ENCODE measurements at places on chromosomes 7 and 10.

DNA sequence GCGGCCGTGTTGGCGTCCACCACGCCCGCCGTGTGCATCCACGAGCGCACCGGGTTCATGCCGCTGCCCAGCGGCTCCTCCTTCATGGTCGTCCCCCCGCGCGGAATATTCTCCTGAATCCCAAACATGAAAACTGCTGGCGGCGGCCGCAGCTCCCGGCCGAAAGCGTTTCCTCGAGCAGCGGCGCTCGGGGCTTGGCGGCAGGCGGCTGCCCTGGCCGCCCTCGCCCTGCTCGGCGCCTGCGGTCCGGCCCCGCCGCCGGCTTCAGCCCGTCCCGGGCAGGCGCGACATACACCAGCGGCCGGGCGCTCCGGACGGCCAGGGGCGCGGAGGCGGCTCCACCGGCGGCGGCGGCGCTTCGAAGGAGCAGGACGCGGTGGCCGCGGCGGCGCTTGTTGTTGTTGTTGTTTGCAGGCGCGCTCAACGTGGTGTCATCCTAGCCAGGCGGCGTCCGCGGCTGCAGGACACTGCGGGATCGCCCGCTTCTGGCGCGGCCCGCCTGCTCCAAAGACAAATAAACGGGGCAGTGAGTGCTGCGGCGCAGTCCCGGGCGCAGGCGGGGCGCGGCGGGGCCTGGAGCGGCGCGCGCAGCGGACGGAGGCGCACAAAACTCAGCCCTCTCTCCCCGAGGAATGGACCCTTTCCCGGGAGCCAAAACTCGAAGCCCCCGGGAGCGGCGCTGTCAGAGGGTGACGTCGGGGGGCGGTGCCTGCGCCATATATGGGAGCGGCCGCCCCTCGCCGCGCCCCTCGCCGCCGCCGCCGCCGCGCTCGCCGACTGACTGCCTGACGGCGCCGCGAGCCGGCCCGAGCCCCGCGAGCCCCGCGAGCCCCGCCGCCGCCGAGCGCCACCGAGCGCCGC is at the start of gene EBF3:
Gene EBF3 (minus strand): TSS at position 634 of the 861 bp plus-strand sequence. CDS start 506 bp downstream, at position 128.
- DNase-seq, result no peak

- DNase-seq, result no peak
These were observed 63.5 kb upstream of the BTBD16 start for GRCh38 chr10:122207596-122207995.

GRCh38 chr7:20785157-20786048 is 1.3 kb downstream of the SP8 start:
- DNase-seq, result no peak

DNA sequence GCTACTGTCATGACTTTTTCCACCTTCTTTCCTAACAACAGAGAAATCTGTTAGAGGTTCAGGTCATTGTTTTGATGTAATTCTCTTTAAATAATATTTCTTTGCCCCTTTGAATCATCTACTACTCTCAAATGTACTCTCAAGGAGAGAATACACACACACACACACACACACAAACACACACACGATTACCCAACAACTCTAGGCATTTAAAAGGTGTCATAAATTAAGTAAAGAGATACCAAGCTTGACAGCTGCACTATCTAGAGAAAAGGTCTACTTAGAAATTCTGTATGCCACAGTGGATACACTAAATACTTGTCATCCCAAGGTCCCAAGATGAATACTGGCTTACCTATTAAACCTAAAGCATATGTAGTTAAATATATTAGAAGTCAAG is 4.8 kb downstream of the PANK1 start:
- no peak for DNase-seq

DNA sequence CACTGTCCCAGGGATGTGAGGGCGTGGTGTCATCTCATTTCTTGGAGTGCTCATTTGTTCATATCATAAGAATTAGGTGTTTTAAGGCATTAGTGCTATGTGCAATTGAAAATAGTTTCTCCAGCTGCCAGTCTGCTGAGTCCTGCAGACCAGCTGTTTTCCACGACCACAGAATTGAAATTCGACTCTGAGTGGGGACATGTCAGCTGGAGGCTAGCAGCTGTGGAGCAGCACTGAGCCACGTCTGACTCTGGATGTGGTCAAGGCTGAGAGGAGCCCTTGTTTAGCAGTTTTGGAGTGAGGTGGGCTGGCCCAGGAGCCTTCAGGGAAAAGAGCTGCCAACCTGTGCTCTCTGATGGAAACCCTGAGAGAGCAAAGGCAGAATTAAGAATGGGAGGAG is 156.3 kb upstream of the GRB10 start:
- no peak for DNase-seq

GRCh38 chr7:75596727-75597614 is 104.9 kb downstream of the SPDYE5 start:
- DNase-seq, result no peak

DNA sequence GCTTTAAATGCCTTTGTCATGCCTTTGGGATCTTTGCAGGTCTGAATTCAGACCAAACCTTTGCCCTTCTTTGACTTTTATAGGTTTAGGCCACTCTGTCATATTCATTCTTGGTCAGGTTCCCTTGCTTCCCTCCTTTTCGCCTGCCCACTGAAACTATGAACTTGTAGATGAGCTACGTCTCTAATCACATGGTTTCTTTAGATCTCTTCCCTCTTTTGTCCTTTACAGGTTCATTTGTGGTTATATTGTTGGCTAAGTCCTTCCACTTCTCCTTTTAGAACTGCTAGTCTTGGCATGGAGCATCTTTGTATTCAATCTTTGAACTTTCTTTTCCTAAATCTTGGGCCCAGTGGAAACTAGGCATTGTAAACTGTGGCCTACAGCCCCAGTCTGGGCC is 104.0 kb upstream of the ZEB1 start:
- peak; percentile 7 for DNase-seq

- DNase-seq, result no peak
These were observed 73.5 kb downstream of the CDK6 start for GRCh38 chr7:92762851-92763250.

- DNase-seq, result no peak
These were observed 139.4 kb downstream of the TNS3 start for GRCh38 chr7:47442605-47442865.

DNA sequence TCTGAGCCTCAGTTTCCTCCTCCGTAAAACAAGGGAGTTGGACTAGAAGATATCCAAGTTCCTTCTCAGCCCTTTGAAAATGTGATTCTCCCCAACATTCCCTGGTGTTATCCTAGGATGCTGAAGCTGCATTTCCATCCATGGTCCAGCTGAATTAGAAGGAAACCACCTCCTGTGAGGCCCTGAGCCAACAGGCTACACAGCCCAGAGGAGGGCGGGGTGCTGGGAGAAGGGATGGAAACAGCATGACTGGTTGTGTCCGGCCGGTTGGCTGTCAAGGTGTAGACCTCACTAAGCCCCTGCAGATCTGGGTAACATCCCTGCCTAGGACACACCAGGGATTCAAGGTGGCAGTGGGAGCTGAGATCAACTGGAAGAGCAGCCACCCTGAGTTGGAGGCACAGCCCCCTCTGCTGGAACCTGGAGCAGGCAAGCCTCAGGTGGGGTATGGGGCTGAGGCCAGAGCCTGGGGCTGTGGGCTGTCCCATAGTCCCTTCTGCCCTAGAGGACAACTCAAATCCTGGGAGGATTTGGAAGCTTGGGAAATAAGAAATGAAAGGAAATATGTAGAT is 72.0 kb downstream of the PAX2 start:
- no peak for DNase-seq

DNA sequence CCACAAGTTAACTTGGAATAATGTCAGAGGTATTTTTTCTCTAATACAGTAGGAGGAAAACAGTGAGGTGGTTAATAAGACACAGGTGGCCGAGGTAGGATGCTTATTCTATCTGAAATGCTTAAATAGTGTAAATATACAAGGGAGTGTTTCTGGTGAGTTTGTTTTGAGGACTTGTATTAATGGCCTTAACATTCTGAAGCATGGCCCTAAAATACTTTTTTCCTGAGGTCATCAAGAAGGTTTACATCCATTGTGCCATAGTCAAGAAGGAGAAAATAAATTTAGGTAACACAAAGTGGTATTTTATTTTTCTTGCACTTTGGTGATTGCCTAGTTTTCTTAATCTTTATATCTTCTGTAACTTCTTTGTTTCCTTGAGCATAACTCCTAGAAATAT is 18.8 kb downstream of the GNAI1 start:
- no peak for DNase-seq

DNA sequence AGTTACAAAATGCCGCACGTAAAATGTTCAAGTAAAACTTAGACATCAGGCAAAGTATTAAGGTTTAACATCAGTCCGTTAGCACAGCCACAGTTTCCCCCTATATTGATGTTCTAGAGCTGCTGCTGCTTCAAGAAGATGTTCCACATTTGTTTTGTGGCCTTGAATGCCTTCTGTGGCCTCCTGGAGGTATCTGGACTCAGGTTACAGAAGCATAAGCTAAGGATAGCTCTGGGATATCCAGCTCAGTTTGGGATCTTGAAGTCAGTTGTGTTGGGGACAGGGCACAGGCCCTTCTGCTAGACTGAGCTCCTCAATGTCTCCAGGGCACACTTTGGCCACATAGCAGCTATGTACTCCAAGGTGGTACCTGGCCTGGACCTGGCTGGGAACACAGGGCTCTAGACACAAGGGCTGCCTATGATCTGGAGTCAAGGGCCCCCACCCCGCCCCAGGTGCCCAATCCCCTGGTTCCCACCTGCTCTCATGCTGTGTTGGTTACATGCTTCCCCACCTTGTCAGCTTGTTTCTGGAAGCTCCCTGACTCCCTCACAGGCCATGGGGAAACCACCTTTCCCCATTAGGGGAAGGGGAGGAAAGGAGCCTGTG is 4.7 kb downstream of the PYROXD2 start:
- no peak for DNase-seq

DNA sequence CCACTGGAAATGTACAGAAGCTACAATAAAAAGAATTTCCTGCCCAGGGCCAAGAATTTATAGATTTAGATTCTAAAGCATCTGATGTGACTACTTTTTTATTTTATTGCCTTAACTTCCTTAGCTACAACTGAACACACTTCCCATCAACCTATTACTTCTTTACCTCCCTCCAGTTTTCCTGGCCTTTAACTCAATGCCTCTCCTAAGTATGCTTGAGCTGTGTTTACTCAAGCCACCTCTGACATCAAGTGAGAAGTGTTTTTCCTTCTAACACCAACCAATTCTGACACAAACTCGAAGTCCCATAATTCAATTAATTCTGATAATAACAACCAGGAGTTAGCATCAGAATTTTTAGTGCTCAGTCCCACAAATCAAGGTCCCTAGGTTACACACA is 170.0 kb downstream of the IMMP2L start:
- no peak for DNase-seq

DNA sequence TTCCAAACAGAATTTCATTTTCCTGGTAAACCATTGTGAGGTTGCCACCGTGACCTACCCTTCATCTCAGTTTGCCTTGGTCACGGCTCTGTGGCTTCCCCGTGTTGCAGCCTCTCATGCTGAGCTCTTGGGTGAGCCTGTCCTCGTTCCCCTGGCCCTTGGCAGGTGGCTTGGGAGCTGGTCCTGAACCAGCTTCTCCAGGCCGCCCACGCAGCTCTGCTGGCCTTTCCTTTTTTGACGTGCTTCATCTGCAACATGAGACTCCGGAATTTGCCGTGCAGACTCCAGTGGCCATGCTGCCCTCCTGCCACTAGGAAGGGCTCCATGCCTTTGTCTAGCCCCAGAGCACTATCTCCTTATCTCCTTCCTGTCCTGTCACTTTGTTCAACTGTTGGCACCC is 93.0 kb upstream of the NPS start:
- no peak for DNase-seq

- no peak for DNase-seq
These were observed 8.3 kb downstream of the MNX1 start for GRCh38 chr7:157001920-157002818.

GRCh38 chr10:80760914-80761371 is 223.2 kb downstream of the SH2D4B start:
- DNase-seq, result no peak

All from CD4-positive, alpha-beta T cell (primary cell).